Stimulated activated CD8-positive, alpha-beta memory T cell treated with anti-CD3 and anti-CD28 coated beads, Interleukin-15, amount 100 ng/mL, for 4 hours (primary cell): ENCODE measurements at places on chromosomes 4 and X.

- DNase-seq = no peak
These were observed 125.5 kb upstream of the NRK start for GRCh38 chrX:105696870-105697269.

DNA sequence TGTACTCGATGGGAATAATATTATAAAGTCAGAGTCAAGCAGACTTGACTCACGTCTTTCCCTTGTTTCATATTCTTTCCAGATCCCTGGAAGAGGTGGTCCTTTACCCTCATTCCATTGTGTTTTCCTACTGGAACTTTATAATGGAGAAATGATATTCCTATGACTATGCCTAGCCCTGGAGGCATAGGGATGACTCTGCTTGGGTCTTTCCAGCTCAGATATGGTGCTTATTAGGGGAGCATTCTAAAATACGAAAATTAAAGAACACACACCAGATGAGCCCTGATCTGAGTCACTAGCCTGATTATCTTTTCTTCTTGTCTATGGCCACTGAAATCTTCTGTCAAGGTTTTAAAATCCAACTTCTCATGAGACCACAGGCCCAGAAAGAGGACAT lies 231.4 kb downstream of the ANKRD50 start:
- DNase-seq = no peak

DNA sequence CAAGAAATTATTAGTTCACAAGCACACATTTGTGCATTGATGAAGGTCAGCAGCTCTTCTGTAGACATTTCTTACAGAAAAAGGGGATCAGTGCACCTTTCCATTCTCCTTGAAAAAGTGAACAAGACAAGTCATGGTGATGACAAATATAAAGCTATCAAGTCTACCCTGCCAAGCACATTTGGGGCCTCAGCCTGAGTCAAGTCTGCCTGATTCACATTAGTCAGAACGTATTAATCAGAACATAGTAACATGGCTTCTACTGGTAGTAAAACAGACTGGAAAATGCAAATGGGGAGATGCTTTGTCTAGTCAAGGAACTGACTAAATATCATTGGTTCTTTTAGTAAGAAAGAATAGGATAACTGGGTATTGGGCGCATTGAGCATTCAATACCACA lies 2305.1 kb downstream of the PCDH7 start:
- no peak for DNase-seq

GRCh38 chrX:68049466-68049865 lies 383.8 kb downstream of the OPHN1 start:
- no peak for DNase-seq

- no peak for DNase-seq
These were observed 858.4 kb upstream of the POU3F4 start for GRCh38 chrX:82649645-82650044.

GRCh38 chrX:104084534-104085277 lies 8.7 kb upstream of the TMSB15C start:
- DNase-seq = no peak

DNA sequence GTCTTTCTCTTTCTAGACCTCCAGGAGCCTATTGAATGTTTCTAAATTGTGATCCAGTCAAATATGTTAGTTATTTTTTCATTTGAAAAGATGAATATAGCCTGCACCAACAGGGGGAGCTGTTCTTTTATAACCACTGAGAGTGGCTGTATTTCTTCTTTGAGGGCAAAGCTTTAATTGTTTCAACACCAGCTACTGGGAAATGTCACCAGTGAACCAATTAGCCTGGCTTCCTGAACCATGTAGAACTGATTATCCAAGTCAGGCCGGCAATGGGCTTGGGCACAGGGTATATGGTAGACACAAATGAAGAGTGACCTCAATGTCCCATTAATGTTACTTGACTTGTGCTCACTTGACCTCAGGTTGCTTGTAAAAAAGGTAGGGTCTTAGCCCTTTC lies 4.8 kb upstream of the DAPP1 start:
- DNase-seq = no peak

DNA sequence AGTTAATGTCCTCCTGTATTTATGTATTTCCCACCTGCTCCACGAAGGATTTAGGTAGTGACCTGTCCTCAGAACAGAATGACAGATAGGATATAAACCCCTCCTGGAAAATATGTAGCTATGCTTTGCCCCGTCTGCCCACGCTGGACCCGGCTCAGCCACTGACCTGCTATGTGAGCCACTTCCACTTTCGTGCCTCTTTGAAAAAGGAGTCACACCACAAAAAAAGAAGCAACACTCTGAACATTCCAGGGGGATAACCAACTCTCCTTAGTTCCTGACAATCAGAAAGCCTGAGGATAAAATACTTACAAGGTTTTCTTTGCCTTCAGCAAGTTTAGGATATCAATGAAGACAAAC lies 11.1 kb downstream of the ACSL1 start:
- DNase-seq = no peak

GRCh38 chr4:64598066-64598465 lies 188.8 kb upstream of the TECRL start:
- no peak for DNase-seq

DNA sequence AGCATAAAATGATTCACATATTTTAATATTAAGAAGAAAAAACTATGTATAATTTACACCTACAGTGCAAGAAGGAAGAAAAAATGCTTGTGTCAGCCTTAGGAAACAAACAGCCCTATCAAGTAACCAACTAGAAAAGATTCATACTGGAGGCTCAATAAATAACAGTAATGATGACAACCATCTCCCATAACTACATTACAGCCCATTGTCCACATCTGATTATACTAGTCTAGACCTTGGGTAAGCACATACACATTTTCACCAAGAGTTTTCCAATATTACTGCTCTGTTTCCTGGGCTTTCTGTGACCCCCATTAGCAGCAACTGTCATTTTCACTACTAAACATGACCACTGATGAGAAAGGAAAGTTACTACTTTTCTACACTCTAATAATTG lies 169.7 kb downstream of the MAB21L2 start:
- DNase-seq = no peak

GRCh38 chr4:67546004-67546356 lies 677 bp upstream of the CENPC start:
- no peak for DNase-seq

- no peak for DNase-seq
These were observed 117.0 kb downstream of the DCK start for GRCh38 chr4:71110499-71110898.

- no peak for DNase-seq
These were observed 20.1 kb upstream of the MSANTD1 start for GRCh38 chr4:3228881-3229280.
